ENCODE measurements at places on chromosomes 5 and 9. TPM values are rescaled to one million over a fixed set of nuclear protein-coding genes. Genes with fewer than 3 reads are reported as not detected.

Gene FOXD4
- 0.23 TPM for total RNA-seq

Gene SLCO6A1
- not detected for total RNA-seq

Gene SLC1A1
- total RNA-seq = 14.2 TPM

Gene ZNF622
- total RNA-seq = 69.3 TPM

Gene NUDCD2
- total RNA-seq = 5.0 TPM

Gene ARL10
- total RNA-seq = 7.3 TPM

Gene DOCK2
- total RNA-seq = 0.75 TPM

Gene EDIL3
- 24.7 TPM for total RNA-seq

Data from smooth muscle cell of the coronary artery (primary cell).